CD4-positive, alpha-beta T cell treated with Interleukin-10 for 1 hour (primary cell): ENCODE measurements at places on chromosomes 5 and 9.

DNA sequence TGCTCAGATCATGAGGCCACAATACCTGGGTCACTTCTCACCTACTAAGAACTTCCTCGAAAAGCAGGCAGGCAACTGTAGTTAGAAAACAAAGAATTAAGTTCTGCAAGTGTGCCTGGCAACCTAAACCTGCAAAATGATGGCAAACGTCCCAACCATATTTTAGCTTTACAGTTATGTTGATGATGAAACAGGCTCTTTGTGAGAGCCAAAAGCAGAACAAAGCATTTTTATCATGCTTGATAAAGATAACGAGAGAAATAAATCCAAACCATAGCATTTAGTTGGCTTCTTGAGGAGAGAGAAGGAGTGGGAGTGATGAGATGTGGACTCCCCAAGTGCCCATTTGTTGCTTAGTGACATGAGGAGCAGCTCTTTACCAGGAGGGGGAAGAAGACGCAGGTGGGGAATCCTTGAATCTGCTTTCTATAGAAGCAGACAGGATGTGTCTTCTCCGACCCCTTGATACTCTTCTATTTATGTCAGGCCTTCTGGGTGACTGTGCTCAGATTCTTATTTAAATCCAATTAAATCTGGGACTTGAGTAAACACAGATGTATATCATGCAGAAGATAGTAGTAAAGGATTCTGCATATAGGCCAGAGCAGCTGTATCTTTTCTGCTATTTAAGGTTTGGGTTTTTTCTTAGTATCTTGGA lies 221.2 kb downstream of the TMEM167A start:
- no peak for DNase-seq

DNA sequence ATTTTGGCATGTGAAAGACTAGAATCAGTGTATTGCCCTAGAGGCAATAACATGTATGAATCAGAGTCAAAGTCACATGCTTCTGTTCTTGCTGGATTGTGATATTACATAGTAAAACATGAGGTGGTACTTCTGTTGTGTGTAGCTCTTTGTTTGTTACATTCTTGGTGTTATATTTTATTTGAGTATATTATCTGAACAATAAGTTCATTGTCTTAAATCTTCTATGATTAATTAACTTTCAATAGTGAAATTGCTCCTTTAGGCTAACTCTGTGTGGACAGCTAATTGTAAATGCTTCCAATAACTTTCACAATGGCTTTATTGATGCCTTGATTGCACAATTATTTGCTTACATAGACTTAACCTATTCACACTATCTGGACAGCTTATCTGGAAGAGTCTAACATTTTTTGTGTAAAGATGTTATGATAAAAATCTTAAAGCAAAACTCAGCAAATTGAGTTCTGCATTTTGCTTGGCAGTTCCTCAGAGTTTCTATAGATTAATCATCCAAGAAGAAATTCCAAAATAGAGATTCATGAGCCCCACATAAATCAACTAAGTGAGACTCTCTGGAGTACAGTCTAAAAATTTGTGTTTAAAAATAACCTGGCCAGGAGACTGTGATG lies 239.6 kb upstream of the TUSC1 start:
- DNase-seq = no peak

DNA sequence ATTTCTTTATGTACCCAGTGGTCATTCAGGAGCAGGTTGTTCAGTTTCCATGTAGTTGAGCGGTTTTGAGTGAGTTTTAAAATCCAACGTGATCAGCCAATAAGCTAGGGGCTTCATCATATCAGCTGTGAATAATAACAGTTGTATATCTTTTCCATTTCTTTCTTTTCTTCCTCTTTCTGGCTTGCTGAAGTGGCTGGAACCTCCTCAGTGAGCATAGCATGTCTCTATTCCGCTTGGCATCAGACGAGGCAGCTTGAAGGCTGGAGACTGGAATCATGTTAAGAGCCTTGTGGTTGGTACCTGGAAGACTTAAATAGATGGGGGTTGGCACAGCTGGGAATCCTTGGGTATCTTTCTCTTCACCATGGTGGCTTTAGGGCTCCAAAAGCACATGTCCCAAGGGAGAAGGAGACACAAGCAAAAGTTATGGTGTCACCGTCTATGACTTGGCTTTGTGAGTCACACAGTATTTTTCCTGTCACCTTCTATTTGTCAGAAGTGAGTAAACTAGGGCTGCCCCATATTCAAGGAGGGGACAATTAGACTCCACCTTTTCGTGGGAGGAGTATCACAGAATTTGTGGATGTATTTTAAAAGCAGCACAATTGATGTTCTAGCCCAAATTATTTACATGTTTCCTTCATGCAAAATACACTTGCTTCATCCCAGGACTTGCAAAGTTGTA lies 38.0 kb upstream of the RETREG1 start:
- no peak for DNase-seq

DNA sequence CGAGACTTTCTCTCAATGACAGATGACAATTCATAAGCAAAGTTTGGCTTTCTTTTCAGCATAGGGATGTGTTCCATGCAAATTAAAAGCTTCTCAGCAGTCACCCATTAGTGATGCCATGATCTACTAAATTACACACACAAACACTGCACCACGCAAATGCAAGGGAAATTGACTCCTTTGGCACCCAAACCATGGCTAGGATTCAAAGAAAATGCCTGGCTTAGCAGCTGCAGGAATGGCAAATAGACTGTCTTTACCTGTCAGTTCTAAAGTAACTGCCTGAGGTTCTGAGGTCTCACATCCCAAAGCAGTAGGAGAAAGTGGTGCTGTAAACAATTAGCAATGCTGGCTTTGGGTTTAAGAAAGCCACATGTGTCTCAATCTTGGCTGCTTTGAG lies 108.6 kb upstream of the ATP10B start:
- no peak for DNase-seq

DNA sequence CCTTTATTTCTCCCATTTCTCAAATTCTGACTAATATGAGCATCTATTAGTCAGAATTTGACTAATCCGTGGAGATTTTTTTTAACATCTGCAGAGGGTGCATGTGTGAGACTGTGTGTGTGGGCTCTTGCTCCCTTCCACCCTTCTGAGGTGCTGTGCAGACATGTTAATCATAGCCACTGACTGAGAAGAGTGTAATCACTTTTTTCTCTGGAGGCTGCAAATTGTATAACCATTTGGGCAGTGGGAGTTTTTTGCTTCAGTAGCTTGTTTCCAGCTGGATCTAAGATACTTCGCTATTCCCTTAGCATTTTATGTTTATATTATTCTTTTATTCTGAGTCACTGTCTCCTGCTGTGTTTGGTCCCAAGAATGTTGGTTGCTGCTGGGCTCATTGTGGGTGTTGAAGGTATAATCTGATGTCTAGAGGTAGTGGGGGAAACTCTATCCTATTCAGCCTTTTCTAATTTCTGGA lies 66.2 kb downstream of the ARHGEF28 start:
- no peak for DNase-seq

GRCh38 chr5:56640763-56641406 lies 174.5 kb upstream of the MAP3K1 start:
- no peak for DNase-seq

DNA sequence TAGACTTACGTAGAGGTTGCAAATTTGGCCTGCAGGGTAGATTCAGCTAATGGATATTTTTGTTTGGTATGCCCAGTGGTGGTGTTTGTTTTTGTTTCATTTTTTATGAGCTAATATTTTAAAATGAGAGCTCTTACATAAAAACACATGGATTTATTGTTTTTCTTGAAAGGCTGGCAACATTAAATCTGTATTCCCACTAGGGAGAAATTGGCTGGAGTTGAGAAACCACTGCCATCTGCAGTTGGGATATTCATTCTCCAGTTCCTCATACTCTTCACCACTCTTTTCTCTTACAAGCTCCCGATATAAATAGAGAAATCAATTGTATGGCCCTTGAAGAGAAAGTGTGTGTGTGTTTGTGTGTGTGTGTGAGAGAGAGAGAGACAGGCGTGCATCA lies 143.3 kb downstream of the ALDH1A1 start:
- no peak for DNase-seq

DNA sequence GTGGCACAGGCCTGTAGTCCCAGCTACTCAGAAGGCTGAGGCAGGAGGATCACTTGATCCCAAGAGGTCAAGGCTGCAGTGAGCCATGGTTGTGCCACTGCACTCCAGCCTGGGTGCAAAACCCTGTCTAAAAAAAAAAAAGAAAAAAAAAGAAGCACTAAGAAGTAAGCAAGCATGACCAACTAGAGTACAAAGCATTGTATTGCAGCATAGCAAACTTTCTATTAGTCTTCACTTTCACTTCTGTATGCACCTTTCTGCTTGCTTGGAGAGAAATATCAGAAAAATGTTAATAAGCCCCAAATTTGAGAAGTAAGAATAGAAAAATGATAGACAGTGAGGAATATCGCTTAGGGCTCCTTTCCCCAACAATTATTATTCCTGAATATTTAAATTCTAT lies 497.7 kb upstream of the WWC1 start:
- DNase-seq = no peak

DNA sequence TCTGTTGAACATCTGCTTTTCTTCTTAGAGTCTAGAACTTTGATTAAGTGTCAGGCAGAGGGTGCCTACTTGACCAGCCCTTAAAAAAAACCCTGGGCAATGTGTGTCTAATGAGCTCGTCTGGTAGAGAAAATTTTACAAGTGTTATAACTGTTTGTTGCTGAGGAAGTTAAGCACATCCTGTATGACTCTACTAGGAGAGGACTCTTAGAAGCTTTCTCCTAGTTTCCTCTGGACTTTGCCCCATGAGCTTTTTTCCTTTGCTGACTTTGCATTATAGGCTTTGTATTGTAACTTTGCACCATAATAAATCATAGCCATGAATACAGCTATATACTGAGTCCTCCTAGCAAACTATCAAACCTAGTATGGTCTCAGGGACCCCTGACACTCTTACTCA lies 39.4 kb downstream of the GNG10 start:
- no peak for DNase-seq

GRCh38 chr9:24582146-24583126 lies 36.7 kb upstream of the IZUMO3 start:
- no peak for DNase-seq

DNA sequence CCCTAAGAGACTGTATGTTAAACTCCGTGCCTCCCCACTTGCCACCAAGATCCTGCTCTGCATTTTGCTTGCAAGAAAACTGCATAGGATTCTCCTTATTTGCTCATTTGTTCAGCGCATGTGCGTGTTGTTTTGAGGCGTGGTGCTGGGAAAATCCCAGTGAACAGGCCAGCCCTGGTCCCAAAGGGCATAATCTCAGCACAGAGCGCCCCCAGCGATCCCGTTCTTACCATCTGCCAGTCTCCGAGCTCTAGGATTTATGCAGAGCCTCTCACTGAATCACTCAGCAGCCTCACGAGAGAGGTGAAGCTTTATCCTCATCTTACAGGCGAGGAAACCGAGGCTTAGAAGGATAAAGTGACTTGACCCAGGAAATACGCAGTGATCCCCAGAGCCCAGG lies 11.5 kb downstream of the PRRX2 start:
- DNase-seq = no peak
